NCI-H345 (cell line): ENCODE measurements at places on chromosomes 4 and X.
A peak's percentile ranks its signal among the peaks of the same experiment; 100 is the strongest.

- peak; percentile 77 for DNase-seq
These were observed 55.8 kb upstream of the BCOR start for GRCh38 chrX:40153345-40154249.

- DNase-seq = no peak
These were observed 185.6 kb upstream of the BANK1 start for GRCh38 chr4:101604976-101605375.

GRCh38 chrX:68932611-68933010, 103.8 kb downstream of the EFNB1 start:
- DNase-seq = no peak

GRCh38 chr4:15153662-15154061, 151.4 kb downstream of the CPEB2 start:
- DNase-seq = no peak

GRCh38 chr4:24256066-24256465, 328.3 kb downstream of the DHX15 start:
- DNase-seq = no peak

DNA sequence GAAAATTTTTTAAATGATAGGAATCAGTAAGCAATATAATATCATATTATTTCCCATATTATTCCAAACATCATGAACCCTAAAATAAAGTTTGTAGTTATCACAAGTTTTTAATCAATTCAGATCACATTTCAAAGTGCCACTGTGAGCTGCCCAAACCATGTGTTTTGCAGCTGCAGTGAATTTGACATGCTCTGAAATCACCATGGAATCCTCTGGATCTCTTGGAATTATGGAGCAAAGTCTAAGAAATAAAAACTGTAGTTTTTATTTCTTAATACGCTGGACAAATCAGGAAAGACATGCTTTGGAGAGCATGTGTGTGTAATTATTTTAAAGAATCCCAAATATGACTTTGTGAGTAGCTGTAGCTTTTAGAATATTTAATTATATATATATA, 262.7 kb downstream of the ANKRD50 start:
- DNase-seq = no peak

GRCh38 chrX:1493412-1493811, 40.7 kb upstream of the ASMTL start:
- no peak for DNase-seq

GRCh38 chr4:13985837-13986236, 358.3 kb upstream of the BOD1L1 start:
- DNase-seq = no peak

- DNase-seq = no peak
These were observed 543.5 kb downstream of the GABRG1 start for GRCh38 chr4:45580334-45580733.

DNA sequence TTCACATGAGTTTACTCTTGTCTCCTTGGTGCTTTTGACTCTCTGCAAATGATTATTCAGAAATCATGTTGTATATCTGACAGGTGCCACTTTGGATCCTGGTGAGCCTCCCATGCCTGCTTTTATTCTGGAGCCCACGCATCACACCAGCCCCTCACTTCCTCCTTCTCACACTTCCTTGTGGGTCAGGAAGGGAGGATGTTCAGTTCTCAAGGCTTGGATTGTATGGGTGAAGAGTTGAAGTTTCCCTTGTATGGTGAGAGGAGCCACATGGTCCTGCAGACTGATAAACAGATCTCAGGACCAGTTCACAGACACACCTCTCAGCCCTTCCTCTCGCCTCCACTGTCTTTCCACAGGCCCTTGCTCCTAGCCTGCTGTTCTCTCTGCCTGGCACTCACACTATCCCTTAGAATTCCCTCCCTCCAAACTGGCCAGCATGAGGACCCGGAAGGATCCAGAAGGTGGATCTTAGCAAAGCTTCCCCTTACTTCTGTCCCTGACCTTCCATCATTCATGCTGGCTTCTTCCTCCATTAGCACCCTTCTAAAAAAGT, 92.1 kb downstream of the STK32B start:
- no peak for DNase-seq

DNA sequence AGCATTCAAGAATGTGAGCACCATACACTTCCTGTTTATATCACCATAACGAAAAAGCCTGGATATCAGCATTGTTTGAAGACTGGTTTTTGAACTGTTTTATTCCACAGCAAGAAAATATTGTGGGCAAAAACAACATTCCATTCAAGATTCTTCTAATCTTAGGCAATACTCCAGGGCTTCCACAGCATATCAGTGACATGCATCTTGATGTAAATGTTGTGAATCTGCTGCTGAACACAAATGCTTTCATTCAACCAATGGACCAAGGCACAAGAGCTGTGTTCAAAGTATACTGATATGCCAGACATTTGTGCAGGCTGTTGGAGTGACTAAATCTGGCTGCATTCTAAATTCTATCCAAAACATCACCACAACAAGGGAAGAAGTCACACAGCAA, 260.1 kb upstream of the ETNPPL start:
- DNase-seq = no peak

DNA sequence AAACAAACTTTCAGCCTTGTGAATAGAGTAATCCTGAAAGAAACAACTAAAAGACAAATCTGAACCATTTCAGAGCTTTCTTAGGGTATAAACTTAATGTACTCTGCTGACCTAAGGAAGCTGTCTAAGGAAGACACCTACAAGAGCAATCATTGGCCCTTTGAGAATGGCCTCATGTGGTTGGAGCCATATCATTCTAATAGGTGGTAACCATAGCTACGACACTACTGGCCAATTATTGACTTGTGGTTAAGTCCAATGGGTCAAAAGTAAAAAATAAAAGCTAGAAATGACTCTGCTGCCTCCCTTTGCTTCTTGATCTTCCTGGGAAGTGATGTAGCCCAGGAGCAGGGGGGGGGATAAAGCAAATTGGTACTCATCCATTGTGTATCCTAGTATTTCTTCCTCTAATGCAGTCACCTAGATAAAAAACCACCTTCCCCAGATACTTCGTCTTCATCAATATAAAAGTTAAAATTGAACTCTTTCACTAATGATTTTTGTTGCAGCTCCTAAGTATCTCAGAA, 547.0 kb downstream of the ARAP2 start:
- no peak for DNase-seq

- DNase-seq = peak; percentile 69
These were observed 721 bp downstream of the FAM184B start for GRCh38 chr4:17780501-17781299.

DNA sequence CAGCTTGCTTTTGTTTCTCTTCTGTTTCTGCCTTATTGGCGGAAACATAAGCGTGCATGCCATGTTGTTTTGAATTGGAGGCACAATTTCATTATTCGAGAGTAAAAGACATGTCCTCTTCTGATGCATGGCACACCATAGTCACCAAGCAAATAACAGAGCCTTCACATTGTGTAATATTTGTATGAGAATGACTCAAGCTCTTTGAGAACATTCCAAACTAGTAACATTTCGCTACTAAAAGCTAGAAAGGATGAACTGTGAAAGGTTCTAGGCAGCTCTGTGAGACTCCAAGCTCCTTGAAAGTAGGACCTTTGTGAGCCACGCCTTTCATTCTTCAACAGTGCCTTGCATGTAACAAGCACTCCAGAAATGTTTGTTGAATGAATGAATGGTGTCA, 9.2 kb upstream of the ANXA3 start:
- DNase-seq = no peak

DNA sequence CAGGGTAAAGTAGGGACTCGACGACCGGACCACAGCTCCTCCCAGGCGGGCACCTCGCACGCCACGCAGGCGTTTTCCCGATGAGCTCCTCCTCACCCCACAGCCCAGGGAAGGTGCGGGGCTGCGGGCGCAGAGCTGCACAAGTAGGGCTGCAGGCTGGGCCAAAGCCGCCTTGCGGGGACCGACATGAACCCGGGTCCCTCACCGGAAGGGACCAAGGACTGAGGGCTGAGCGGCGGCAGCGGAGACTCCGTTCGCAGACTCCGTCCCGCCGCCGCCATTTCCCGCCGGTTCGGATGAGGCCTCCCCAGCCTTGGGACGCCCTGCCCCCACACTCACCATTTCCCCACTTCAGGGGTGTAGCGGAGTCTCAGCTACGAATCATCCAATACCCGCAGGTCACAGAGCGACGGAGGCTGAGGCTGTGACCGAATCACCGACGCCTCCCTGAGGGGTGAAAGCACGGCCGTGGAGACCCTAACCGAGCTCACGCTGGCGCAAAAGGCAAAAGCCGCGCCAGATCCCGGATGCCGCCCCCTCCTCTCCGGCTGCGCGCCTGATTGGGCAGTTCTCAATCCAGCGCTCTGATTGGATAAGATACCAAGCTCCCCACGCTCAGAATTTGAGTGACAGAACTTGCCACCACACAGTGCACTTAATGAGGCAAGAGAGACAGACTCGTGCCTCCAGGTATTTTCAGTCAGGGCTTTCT, at the start of gene ZNF732:
ZNF732 (minus strand) TSS at position 506 of the 712 bp plus-strand sequence; CDS start at position 342, 164 bp downstream.
- no peak for DNase-seq

GRCh38 chr4:60944060-60944459, 256.1 kb upstream of the ADGRL3 start:
- no peak for DNase-seq

- no peak for DNase-seq
These were observed 223.4 kb downstream of the BCOR start for GRCh38 chrX:39874202-39874816.

- DNase-seq = no peak
These were observed 3.6 kb downstream of the NKX1-1 start for GRCh38 chr4:1402516-1403091.

- no peak for DNase-seq
These were observed 121.8 kb upstream of the BMPR1B start for GRCh38 chr4:94636004-94636403.

DNA sequence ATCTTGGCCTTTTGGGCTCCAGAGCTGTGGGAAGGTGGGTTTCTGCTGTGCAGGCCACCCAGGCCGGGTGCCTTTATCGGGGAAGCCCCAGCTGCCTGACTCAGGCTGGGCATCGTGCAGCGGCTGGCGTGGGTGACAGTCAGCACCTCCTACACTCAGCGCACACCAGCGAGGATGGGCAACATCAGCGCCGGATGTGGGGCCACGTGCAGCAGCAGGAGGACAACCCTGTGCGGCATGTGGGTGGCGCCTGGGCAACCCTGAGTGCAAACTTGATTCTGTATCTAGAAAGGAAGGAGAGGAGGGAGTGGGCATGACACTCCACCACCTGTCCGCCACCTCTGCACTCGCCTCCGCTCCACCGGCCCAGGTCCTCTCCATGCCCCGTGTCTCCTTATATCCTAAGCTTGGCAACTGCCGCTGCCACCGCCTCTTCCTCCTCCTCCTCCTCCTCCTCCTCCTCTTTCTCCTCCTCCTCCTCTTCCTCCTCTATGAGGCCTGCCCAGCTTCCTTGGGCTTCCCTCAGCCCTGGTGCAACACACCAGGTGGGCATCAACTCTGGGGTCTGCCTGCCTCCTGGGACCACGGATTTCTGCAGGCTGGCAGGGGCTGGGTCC, 107.4 kb upstream of the AFAP1 start:
- no peak for DNase-seq

DNA sequence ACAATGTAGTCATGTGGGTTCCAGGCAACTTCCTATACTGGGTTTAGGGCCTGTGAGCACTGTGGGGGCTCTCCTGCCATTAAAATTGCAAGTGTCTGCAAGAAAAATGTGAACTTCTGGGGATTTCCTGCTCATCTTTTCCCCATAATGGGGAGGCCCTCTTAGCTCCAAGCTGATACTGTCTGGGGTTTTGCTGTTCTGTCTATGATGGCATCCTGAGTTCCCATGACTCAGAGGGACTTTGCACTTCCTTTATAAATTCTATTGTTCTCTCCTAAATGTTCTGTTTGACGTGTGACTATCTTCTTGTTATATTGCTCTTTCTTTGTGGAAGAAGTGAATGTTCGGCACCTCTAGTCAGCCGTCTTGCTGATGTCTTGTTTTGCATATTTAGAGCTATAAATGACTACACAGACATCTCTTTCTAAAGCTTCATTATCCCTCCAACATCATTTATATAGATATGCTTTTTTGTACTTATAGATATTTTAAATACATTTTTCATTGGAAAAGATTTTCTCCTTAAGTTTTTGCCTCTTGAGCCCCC, 465.8 kb downstream of the NAF1 start:
- no peak for DNase-seq

GRCh38 chr4:40844261-40844660, 94.5 kb downstream of the NSUN7 start:
- no peak for DNase-seq
